ENCODE measurements at places on chromosomes 2 and 18.

DNA sequence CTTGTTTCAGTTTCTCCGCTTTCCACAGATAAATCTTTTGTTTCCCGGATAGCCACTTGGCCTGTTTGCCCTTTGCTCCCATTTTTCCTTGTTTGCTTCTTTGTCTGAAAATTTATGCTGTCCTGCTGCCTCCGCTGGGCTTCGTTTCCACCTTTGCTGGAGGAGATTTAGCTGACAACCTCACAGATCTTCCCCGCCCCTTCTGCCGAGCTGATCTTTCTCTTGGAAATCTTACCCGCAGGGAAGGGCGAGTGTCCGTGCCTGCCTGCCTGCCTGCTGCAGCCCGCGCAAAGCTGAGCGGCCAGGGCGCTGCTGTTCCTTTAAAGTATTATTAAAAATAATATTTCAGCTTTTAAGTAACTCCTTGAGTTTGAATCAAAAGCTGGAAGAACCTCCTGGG is 1.4 kb upstream of the XRCC5 start:
- DNase-seq, result no peak

DNA sequence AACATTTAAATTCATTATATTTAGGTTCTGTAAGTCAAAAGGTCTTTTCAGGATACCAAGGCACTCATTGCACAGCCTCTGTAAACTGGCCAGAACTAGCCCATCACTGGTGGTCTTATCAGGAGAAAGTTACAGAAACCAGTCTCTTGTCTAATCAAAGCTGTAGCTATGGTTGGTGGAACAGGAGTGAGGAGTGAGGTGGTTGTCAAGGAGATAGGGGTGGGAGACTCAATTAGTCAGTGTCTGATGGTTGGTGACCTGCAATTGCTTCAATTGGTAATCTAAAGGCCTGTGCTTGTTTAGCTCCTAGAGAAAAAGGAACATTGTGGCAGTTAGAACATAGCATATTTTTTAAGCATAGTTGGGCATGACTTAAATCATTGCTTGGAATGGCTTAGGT is 458.6 kb upstream of the CDH2 start:
- DNase-seq, result no peak

DNA sequence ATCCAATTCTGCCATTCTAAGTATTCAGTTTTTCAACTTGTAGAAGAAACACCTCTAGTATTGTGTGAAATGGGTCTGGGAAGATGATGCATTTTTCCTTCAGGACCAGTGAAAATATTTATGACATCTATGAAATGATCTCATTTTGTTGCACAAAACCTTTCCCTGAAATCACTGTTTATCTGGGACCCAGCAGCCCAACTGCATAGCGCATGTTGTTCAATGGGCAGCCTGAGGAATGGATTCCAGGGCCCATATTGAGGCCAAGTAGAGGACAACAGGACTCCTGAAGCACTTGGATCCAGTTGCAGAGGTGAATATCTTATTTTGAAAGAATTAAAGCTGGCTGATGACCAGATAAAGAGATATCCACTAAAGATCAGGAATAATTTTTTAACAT is 7.3 kb downstream of the RBMS1 start:
- no peak for DNase-seq

GRCh38 chr2:15284614-15285013 is 276.5 kb downstream of the NBAS start:
- DNase-seq, result no peak

DNA sequence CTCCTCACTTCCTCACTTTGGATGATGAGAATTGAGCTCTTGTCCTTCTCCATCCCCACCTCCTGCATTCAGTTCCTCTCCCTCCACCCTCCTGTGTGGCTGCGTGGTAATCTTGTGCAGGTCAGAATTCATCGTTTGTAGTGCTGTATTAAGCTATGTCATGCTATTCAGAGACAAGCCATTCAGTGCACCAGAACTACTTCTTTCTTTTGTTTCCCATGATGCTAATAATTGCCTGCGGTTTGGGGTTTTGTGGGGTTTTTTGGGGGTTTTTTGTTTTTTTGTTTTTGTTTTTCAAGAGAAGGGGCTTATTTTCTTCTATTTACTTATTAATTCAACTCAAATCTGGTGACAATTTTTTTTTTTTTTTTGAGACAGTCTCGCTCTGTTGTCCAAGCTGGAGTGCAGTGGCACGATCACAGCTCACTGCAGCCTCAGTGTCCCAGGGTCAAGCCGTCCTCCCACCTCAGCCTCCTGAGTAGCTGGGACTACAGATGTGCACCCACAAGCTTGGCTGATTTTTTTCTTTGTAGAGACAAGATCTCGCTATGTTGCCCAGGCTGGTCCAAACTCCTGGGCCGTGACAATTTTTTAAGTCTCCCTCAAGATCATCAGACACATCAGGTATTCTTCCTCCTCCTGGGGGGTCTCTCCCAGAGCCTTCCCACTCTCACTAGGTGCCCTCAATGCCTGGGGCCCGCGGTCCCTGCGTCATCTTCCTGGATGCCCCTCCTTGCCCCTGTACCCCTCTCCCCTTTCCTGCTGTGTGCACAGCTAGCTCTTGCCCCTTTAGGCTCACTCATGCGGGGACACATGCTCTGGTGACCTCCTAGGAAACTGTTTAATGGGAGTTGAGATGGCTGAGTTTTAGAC is 37.8 kb downstream of the MAL start:
- no peak for DNase-seq

DNA sequence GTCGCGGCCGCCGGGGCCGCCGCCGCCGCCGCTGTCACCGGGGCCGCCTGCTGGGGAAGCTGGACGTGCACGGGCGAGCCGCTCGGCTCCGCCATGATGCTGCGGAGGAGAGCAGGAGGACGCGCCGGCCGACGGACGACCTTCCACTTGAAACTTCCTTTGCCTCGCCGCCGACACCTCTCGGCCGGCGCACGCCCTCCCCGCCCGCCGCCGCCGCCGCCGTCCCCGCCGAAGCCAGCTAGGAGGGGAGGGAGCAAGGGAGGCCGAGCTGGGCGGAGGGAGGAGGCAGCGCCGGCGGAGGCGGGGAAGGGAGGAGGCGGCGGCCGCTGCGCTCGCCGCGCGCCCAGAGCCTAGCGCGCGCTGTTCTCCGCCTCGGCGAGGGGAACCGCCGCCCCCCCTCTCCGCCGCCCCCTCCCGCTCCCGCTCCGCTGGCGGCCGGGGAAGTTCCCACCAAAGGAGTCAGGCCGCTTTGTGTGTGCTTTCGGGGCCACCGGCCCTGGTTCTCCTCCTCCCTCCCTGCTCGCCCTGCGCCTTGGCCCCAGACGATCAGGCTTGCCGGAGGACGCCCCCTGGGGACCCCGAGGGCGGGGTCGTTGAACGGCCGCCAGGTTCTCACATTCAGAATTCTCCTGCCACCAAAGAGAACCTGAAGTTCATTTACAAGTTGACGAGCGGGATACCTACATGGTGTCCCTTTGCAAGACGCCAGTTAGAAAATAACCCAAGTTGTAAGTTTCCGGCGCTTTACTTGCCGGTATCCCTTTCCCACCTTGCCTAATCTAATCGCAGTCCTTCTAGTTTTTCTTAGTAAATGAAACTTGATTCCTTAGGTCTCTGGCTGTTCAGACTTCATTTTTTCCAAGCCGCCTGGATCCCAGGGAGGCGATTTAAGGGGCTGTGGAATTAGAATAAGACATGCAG is at the start of gene STK39:
Gene STK39 (minus strand): TSS at position 255 of the 921 bp plus-strand sequence. CDS start 160 bp downstream, at position 95.
- no peak for DNase-seq

- DNase-seq, result no peak
These were observed 30.7 kb upstream of the ELAC1 start for GRCh38 chr18:50937183-50937582.

- DNase-seq, result no peak
These were observed 59.1 kb downstream of the TNS1 start for GRCh38 chr2:217943446-217944321.

DNA sequence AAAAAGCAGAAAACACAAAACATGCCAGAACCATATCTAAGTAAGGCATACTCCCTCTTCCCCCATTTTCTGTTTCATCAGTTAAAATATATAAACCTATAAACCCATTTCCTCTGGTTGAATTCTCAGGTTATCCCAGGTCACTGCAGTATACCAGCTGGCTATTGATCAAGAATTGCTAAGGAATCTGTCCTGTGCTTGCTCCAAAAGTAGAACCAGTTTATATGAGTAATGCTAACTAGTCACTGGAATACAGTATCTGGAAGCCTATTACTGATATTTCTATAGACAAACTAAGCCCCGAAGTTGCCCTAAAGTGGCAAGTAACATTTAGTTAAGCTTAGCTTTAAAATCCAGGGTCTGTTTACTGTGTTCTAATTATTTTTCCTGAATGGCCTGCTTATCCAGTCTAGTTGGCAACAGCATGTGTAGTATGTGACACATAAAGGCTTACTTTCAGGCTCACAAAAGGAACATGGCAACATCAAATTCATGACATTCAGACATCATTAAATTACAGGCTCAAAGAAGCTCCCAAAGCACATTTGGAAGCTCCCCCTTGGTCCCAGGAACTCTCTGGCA is 102.9 kb upstream of the ARL5A start:
- DNase-seq, result no peak
